ENCODE measurements at places on chromosomes 16 and 17. TPM values are rescaled to one million over a fixed set of nuclear protein-coding genes. Genes with fewer than 3 reads are reported as not detected.

Gene C1QTNF8
- total RNA-seq = not detected

Gene RAD51C
- 96.9 TPM for total RNA-seq

Gene KRTAP4-1
- not detected for total RNA-seq

Gene PDILT
- not detected for total RNA-seq

Gene KRTAP9-4
- not detected for total RNA-seq

Gene ZPBP2
- not detected for total RNA-seq

Gene EPOP
- 10.6 TPM for total RNA-seq

Gene PRSS33
- not detected for total RNA-seq
